Daoy (cell line): ENCODE measurements at places on chromosomes 12 and 14. TPM values are rescaled to one million over a fixed set of nuclear protein-coding genes. Genes with fewer than 3 reads are reported as not detected.

The ESPL1 gene
- total RNA-seq: 29.0 and 31.6 TPM in 2 replicates

The RASSF8 gene
- 24.9 and 30.9 TPM in 2 replicates for total RNA-seq

The EFS gene
- total RNA-seq: 0.80 and 1.4 TPM in 2 replicates

The LUM gene
- total RNA-seq: 1.0 and 2.6 TPM in 2 replicates

The BAG5 gene
- total RNA-seq: 23.5 and 28.6 TPM in 2 replicates

The SLC5A8 gene
- total RNA-seq: not detected in 2 replicates

The SIX1 gene
- 14.9 and 15.1 TPM in 2 replicates for total RNA-seq

The KCNK13 gene
- 0.23 and 0.60 TPM in 2 replicates for total RNA-seq

The LRRC10 gene
- total RNA-seq: not detected in 2 replicates

DNA sequence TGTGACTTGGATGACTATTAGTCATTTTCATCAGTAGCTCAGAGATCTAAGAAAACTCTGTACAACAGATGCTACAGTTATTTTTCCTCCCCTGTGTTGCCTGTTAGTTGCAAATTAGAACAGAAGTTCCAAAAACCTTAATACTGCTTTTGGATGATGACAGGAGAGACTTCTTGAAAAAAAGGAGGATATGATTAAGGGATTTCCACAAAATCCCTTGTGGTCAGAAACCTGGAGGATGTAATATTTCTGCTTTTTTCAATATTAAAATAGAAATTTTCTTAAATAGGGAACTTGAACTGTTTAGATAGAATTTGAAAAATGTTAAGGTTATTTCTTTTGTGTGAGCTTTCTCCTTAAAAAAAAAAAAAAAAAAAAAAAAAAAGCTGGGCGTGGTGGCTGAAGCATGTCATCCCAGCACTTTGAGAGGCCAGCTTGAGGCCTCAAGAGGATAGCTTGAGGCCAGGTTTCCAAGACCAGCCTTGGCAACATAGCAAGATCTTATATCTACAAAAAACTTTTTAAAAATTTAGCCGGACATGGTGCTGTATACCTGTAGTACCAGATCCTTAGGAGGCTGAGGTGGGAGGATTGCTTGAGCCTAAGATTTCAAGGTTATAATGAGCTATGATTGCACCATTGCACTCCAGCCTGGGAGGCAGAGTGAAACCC is 14.1 kb downstream of the CMAS start:
- no peak for DNase-seq

DNA sequence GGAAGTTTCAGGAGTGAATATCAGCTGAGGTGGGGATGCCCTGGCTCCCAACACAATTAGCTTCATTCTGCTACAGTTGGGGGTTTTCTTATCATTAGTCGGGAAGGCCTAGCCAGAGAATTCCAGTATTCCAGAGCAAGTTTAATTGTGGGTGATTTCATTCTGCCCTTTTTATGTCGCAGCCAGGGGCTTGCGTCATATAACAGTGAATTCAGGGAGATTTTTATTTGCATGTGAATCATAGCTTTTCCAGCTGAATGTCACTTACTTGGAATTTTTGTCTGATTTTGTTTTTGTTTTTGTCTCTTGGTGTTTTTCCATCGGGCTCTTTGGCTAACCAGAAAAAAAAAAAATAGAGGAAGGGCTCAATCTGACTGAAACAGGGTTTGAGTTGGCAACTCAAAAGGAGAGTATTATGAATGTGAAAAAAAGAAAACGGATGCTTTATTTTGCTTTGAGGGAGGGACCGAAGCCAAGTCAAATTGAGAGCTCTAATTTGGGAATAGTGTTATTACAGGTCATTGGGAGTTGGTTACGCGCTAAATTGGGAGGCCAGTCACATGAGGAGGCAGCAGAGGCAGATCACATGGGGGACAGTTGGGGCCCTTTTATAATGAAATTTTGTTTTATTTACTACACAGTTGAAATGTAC is 119.4 kb downstream of the SAMD4A start:
- DNase-seq: peak; percentile 78

DNA sequence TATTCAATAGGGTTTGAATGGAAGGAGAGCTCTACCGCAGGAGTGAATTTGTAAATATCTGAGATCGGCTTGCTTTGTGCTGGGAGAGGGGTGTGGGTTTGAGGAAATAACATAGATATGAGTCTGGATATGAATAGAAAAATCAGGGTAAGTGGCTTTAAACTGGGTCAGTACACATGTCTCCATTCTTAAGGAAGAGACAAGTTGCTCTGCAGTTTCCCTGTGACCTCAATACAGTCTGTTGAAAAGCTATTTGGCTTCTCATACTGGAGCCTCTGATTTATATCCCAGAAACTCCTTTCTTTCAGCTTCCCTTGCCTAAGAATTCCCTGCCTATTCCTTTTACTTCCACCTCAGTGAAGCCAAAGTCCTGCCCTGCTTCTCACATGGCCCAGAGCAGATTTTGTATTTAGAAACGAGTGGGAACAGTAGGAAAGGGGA is 153.5 kb upstream of the ATF7IP start:
- no peak for DNase-seq

DNA sequence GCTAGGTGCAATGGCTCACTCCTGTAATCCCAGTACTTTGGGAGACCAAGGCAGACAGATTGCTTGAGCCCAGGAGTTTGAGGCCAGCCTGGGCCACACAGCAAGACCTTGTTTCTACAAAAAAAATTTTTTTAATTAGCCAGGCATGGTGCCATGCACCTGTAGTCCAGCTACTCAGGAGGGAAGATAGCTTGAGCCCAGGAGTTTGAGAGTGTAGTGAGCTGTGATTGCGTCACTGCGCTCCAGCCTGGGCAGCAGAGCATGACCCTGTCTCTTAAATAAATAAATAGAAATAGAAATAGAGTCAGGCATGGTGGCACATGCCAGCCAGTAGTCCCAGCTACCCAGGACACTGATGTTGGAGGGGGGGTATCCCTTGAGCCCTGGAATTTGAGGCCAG is 36.7 kb upstream of the CLIP1 start:
- DNase-seq: no peak

DNA sequence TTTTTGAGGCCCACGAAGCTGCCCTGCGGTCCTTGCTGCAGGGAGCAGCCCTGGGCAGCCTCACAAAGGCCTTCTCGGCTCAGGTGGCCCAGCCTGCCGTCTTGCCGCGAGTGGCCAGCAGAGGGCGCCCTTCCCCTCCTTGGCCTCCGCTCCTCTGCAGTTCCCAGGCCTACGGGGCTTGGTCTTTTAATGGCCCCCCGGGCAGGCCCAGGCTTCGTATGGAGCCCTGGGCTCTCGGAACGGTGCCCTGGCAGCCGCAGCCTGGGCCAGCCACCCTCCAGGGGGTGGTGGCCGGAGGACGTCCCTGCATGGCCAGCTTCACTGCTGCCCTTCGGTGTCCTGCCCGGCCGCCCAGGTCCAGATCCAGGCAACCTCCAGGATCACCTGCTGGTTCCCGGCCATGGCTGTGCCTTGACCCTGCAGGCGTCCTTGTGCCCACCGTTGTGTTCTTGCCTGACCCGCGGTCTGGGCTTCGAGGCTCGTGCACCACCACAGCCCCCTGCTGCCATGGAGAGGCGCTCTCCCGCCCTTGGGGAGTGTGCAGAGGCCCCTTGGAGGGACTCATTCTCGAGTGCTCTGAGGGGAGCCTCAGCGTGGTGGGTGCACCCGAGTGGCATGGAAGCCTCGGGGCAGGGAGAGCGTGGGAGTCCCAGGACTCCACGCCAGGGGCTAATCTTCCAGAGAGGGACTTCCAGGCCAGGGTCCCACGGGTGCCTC is 9.4 kb downstream of the ASPG start:
- peak; percentile 80 for DNase-seq

GRCh38 chr12:90235642-90236041 is 527.0 kb upstream of the ATP2B1 start:
- DNase-seq: no peak

GRCh38 chr12:526089-526488 is 66.3 kb downstream of the B4GALNT3 start:
- no peak for DNase-seq

DNA sequence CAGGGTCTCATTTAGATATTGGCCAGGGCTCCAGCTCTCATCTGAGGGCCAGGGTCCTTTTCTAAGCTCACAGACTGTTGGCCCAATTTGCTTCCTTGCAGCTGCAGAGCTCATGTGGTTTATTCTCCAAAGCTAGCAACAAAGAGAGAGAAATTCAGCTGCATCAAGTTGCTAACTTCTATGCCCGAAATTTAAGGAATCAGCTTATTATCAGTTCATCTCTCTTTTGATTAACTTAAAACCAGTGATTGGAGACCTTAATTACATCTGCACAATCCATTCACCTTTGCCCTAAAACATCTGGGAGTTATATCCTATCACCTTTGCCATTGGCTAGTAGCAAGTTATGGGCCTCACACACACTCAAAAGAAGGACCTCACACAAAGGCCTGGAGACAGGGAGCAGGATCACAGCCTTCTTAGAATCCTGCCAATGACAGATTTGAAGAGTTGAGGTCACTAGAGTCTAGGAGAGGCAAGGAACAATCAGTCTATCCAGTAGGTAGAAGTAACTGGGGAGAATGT is 258.8 kb upstream of the GARIN6 start:
- no peak for DNase-seq

DNA sequence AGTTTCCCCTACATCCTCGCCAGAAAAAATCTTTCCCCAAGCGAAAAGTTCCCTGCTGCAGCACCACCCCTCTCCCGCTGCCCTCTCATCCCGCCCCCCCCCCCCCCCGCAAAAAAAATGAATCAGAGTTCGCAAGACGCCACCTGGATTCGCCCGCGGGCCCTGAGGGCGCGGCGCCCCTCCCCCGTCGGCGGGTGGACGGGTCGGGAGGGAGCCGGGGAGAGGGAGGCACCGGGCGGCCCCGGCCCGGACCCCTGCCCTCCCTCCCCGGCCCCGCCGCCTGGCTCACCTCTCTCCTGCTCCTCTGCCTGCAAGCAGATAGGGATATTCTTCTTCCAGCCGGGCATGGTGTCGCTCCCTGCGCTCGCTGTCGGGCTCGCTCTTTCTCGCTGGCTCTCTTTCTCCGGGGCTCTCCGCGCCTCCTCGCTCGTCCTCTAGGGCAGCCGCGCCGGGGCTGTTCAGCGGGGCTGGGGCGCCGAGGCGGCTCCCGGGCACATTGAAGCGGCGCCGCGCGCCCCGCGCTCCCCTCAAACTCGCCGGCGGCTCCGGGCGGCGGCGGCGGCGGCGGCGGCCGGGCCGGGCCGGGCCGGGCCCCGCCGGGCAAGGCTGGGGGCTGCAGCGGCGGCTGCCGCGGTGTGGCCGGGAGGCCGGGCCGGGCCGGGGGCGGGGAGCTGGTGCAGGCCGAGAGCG is 200.3 kb upstream of the CAND1 start:
- peak; percentile 80 for DNase-seq

- no peak for DNase-seq
Measured at GRCh38 chr14:71905860-71906259, 26.4 kb upstream of the RGS6 start.

GRCh38 chr14:38662781-38663180 is 406.9 kb upstream of the CLEC14A start:
- DNase-seq: no peak

- DNase-seq: no peak
Measured at GRCh38 chr12:100715976-100716944, 78.3 kb upstream of the ANO4 start.

DNA sequence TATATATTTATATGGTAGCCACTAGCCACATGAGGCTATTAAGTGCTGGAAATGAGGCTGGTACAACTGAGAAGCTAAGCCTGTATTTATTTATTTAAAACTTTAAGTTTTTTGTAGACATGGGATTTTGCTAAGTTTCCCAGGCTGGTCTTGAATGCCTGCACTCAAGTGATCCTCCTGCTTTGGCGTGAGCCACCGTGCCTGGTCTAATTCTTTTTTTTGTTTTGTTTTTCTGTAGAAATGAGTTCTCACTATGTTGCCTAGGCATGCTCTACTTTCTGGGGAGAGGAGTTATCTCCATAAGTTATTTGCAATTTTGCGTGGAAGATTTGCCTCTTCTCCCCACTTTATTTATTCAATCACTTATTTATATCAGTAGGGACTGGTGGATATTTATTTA is 4.8 kb upstream of the SNRNP35 start:
- DNase-seq: no peak

DNA sequence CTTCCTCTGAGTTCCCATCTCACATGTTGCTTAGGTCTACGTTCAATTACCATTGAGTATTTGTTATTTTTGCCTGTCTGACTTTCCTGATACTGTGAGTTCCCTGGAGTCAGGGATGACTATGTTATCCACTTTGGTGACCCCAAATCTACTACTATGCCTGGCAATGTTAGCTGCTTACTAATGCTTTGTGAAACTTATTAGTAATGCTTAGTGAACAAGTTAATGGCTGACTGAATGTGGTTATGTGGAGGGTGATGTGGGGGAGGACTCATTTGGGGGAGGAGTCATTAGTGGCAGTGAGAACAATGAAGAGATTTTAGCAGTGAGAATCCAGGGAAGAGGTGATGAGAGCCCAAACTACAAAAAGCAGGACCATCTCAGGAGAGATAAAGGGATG is 121.6 kb downstream of the KTN1 start:
- DNase-seq: peak; percentile 58

GRCh38 chr14:42459171-42459685 is 852.6 kb downstream of the LRFN5 start:
- no peak for DNase-seq

GRCh38 chr12:16475521-16475920 is 128.1 kb downstream of the MGST1 start:
- no peak for DNase-seq
